ENCODE measurements at places on chromosomes 12 and 14.

DNA sequence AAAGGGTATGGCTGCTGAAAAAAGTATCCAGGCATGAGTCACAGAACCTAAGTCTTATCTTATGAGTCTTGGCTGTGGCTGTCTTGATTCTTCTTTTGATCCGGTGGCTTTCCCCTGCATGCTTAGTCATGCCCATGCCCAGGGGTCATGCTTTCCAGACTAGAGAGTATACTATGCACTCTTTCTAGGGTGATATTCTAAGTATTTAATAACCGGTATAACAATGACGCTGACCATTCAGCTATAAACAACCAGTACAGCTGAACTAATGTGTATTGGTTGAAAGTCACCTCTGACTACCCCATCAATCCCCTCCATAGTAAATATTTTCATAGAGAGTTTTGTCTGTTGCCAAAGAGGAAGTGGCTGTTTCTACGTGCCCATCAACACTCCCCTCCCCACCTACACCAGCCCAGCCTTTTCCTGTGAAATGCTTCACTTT lies 34.7 kb upstream of the NRXN3 start:
- DNase-seq = no peak

GRCh38 chr12:50061946-50062686 lies 4.7 kb downstream of the ASIC1 start:
- DNase-seq = no peak

- no peak for DNase-seq
Observed at GRCh38 chr14:31877255-31877798, 199.8 kb upstream of the ARHGAP5 start.

DNA sequence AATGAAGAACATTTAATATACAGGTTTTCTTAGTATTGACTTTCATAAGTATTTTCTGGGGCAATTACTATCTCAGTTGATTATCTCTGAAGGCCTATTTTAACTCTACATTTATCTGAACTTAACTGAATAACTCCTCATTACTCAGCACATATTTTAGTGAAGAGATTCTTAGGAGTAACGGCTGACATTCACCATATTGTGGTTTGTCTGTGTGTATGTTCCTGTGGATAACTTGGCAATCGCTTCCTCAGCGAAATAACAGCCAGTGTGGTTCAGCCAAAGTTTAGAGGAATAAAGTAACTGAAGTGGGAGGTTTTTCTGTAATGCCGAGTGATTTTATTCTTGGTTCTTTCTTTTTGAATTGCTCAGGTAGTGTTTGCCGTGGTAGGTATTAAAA lies 168.0 kb downstream of the RAD51B start:
- no peak for DNase-seq

DNA sequence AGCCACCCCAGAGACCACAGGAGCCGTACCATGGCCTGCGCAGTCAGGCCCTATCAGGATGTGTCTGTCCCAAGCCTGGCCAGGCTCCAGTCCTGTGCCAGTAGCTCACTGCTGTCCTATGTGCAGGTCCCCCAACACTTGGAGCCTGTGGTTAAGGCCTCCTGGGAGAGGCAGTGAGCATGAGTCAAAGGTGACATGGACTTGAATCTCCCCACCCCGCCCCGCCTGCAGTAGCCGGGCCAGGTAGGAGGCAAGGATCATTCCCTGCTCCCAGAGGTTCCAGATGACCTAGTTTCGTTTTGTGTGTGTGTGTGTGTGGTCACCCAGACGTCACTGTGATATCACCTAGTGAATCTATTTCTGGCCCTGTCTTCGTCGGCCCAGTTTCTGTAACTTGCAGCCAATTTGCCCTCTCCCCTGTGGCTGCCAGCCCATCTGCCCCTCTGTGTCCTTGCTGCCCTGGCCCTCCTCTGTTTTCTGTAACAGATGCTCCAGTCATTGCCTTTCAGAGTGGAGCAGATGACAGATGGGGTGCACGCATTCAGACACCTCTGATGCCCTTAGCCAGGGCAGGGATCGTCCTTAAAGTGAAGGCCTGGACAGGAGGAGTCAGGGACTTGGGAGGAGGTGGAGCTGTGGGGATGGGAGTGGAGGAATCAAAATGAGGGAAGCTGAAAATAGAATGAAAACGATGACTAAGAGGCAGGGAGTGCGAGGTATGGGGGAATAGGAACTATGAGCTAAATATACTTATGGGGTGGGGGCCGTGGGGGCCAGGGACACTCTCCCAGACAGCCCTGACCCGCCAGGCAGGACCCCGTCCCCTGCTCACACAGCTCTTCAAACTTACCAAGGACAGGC lies 37.4 kb downstream of the SLC6A12 start:
- no peak for DNase-seq

GRCh38 chr12:65139389-65139788 lies 18.3 kb upstream of the WIF1 start:
- no peak for DNase-seq

GRCh38 chr12:60174476-60174875 lies 578.6 kb downstream of the SLC16A7 start:
- no peak for DNase-seq

DNA sequence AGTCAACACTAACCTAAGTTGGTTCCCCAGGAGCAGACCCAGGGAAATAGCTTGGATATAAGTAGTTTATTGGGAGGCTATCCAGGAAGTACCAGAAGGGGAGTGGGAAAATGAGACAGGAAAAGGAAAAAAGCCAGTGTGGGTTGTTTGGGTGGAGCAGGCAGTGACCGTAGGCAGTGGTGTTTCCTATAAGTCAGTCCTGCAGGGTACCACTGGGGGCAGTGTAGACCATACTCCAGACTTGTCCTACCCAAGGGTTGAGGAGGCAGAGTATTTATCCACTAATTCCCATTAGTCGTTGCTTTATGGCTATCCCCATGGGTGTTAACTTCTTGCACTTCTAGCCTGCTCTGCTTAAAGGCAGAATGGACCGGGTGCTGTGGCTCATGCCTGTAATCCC lies 6.4 kb upstream of the CCDC60 start:
- no peak for DNase-seq

All from chondrocyte (in vitro differentiated cells).